ENCODE measurements at places on chromosomes 16 and 17.
A peak's percentile ranks its signal among the peaks of the same experiment; 100 is the strongest.

DNA sequence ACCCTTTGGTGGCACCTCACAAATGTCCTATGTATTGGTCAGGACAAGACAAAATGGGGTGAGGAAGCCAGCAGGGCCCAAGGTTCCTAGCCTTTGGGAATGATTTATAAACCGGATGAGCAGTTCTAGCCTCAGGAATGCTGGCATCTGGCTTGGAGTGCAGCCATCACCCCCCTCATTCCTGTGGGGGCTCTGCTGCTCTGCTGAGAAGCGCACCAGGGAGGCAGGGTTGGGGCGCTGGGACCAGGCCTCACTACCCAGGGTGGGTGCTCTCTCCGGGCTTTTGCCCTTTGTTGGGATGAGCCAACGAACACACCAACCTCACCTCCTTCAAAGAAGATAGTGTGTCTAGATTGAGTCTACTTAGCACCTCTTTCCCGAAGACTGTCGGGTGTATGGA is 39.2 kb downstream of the TMEM11 start:
- DNase-seq: no peak

- DNase-seq: no peak
Measured at GRCh38 chr17:52242268-52242667, 83.8 kb upstream of the CA10 start.

GRCh38 chr16:8959921-8960787 is 3.6 kb downstream of the USP7 start:
- DNase-seq: peak; percentile 43

DNA sequence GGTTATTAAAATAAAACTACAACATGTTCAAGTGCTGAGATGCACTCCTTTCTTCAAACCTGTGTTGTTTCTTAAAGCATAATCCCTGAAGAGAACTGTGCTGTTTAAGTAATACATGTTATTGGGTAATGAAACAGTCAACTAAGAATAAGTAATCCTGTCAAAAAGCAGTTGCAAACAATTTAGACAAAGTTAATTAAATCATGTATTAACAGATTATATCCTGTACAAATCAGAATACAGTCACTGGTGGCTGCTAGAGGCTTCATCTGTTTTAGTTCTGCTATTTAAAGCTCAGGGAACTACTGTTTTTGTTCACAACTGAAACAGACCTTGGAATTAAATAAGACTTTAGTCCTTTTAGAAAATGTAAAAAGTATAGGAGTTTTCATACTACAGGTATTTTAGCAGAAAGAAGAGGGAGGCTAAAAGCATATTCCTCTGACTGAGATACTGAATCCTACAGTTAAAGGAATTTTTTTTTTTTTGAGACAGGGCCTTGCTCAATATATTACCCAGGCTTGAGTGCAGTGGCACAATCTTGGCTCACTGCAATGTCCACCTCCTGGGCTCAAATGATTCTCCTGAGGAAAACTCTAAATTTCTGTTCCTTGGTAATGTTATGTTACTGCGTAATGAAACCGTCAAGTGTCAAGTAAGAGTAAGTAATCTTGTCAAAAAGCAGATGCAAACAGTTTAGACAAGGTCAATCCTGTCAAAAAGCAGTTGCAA is 27.3 kb upstream of the ITGA2B start:
- DNase-seq: no peak

GRCh38 chr17:79993390-79994227 is 42.1 kb downstream of the TBC1D16 start:
- DNase-seq: peak; percentile 96

GRCh38 chr17:19270704-19271611 is 33.8 kb downstream of the EPN2 start:
- no peak for DNase-seq

DNA sequence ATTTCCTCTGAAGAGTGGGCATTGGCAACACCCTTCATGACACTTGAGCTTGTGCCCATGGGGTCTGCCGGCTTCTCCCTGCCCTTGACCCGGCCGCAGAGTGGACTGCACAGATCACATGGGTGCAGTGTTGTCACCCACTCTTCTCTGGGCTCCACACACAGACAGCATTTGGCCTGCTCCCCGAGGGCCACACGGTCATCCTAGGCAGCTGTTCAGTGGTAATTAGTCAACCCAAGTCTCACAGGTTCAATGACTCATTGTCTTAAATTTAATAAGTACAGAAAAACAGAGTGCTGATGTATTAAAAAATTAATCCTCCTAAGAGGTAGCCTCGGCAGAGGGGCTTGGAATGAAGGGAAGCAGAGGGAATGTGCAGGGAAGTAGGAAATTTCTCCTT is 204.8 kb downstream of the MSI2 start:
- DNase-seq: no peak

- no peak for DNase-seq
Measured at GRCh38 chr16:10756574-10756973, 12.9 kb downstream of the NUBP1 start.

DNA sequence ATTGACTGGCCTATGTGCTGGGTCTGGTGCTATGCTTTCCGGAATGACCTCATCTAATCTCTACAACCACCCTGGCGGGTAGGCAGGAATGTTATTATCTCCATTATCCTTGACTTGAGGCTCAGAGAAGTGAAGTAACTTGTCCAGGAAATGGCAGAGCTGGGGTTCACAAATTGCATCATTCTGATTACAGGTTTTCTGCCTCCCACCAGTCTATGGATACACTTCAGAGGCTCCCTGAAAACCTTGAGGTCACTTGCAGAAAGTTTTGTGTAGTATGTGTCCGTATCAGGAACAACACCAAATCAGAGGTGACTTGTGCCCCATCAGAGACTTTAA is 19.1 kb downstream of the NOD2 start:
- peak; percentile 72 for DNase-seq

GRCh38 chr16:9463461-9463860 is 372.0 kb downstream of the HAPSTR1 start:
- no peak for DNase-seq

- DNase-seq: no peak
Measured at GRCh38 chr16:53541326-53541725, 38.3 kb upstream of the AKTIP start.

DNA sequence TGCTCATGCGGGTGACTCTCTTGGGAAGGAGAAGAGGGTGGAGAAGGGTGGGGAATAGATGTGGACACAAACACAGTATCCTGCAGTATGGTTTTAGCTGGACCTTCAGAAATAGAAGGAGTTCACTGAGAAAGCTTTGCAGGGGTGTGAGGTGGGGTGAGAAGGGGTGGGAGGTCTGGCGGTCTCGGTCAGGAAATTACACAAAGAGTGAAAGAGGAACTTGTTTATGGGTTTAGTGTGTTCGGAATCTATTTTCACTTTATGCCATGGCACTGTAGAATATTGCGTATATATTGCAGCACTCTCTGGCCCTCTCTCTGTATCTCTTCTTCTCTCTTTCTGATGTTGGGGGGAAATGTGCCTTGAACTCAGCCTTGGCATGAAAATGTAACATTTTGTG is 148.2 kb upstream of the GOT2 start:
- DNase-seq: no peak

DNA sequence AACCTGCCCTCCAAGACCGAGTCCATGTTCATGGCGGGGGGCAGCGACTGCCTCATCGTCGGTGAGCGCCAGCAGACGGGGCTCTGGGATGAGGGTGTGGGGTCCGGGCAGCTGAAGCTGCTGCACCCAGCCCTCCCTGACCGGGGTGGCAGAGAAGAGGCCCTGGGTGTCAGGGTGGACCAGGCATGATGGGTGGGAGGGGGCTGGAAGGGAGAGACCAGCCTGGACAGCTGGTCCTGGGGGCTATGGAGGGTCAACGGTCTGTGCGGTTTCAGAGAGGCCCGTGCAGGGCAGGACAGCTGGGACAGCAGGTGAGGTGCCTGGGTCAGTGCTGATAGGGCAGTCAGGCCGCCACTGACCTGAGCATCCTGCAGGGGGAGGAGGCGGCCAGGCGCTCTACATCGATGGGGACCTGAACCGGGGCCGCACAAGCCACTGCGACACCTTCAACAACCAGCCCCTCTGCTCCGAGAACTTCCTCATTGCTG is 13.3 kb upstream of the ATP6V0C start:
- DNase-seq: no peak
